ENCODE measurements at places on chromosomes 11 and 22.

DNA sequence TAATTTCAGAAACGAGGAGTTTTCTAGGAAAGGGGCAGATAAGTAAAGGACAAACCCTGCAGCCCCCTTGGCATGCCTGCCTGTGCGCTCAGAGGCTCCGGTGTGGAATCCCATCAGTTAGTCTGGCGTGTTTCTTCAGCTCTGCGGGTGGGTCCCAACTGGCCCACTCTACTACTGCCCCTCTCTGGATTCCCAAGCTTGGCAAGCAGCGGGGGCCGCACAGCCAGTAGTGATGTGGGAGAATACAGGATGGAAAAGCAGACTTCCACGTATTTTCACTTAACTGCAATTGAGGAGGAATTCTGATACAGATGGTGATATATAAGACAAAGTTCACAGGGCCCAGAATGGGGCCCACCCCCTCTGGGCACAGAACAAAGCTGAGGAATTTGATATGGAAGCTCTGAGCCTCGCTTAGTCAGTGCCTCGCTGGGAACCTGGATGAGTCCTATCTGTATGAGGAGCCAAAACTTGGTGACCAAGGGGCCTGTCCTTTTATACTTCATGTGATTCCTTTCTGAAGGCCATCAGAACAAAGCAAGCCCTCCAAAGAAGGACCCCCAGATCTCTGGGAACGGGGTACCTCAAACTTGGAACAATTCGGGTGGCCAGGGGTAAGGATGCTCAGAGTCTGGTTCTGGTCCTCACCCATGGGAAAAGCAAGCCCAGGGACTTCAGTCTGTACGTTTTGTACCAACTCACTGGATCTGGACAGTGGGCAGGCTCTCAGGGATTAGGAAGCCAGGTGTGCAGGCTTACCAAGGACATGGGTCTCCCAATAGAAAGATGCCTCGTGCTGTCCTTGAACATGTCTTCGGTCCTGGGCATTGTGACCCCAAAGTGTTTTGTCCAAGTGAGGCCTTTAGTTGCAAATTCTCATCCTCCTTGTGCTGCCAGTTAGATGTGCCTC lies 26.0 kb downstream of the RELT start:
- no peak for DNase-seq

DNA sequence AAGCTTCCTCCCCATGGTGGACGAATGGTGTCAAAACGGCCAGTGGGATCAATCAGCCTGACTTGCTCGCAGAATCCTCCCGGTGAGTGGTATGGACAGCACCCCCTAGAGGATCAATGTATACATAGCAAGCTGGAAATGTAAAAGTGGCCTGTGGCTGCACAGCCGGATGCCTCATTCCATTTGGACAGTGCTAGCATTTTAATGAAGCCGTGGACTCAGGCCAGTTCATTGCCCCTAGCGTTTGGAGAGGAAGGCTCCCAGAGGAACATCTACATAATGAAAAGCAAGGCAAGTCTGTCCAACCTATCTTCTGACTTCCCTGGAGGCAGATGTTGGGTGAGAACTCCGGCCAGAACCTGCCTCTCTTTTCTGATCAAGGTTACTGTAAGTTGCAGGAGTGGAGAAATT lies 942.3 kb downstream of the NTM start:
- DNase-seq, result peak; percentile 76

- DNase-seq, result peak; percentile 7
These were observed 3.2 kb upstream of the CSDC2 start for GRCh38 chr22:41557401-41558240.

DNA sequence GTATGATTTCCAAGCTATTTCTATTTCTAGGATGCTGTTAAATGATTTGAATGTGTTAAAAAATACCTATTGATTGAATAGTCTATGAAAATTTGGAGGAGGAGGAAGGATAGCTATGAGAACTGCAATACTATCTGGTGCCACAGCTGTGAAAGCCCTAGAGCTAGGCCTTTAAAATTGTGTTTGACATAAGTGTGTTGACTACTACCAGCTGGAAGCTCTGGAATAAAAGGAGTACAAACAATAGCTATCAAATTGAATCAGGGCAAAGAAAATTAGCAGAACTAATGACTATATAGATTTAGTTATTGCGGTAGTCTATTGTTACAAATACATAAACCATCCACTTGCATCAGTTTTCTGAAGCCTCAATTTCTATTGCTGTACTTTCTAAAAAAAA lies 124.8 kb upstream of the CNTN5 start:
- no peak for DNase-seq

DNA sequence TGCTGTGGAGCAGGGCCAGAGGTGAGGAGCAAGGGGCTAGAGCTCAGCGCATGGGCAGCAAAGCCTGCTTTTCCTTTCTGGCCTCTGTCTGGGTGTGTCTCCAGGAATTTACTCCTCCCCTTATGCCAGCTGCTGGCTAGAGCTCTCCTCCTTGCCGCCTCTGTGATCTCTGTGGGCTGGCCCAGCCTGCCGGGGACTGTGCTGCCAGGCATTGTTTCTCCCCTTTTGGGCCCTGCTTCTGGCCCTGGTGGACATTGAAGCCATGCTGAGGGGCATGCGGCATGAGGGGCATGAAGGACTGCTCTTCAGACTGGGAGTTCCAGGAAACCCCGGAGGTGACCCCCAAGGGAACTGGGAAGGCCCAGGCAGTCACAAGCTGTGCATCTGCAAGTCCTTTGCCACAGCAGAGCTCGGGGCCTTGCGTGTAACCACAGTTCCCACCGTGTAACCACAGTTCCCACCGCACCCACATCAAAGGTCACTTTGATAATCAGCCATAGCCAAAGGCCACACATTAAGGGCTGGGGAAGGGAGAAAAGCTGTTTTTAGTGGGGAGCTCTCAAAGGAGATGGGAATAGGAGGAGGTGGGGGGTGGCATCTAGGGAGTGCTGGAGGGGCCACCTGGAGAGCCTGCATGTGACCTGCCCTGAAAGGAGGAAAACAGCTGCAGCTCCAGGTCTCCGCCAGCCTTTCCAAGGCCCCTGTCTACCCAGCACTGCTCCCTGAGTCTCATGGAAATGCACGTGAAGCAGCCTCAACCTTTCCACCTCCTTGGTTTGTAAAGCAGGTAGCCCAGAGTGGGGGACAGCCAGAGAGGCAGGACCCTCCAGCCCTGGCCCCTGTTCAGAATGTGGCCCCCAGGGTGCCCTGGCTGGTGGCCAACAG lies 62.3 kb downstream of the PPFIBP2 start:
- DNase-seq, result no peak

DNA sequence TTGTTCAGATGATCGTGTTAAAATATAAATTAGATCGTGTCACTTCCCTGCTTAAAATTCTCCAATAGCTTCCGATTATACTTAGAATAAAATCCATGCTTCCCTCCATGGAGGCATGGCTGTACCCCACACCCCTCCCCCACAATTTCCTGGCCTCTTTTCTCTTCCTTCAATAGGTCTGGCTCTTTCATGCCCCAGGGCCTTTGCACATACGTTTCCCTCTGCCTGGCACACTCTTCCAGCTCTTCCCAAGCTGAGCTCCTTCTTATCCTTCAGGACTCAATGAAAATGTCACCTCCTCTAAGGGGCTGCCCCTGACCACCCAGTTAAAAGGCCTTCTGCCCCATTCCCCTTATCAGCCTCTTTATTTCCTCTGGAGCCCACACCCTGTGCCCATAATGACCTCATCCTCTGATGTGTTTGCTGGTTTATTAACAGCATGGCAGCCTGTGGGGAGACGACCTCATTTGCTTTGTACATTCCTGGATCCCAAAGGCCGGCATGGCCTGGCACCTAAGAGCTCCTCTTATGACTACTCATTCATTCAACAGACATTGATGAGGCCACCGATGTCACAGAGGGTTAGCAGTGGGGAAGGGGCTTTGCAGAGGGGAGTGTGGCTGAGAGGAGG lies 9.0 kb upstream of the FLRT1 start:
- no peak for DNase-seq

DNA sequence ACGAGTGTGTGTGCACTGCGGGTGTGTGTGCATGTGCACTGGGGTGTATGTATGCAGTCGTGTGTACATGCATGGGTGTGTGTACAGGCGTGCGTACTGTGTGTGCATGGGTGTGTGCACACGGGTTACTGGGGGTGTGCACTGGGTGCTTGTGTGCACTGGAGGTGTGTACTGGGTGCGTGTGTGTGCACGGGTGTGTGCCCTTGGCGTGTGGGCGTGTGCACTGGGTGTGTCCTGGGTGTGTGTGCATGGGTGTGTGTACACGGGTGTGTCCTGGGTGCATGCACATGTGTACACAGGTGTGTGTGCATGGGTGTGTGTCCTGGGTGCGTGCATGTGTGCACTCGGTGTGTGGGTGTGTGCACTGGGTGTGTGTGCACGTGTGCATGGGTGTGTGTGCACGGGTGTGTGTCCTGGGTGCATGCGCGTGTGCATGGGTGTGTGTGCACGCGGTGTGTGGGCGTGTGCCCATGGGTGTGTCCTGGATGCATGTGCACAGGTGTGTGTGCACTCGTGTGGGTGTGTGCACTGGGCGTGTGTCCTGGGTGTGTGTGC lies 39.1 kb downstream of the BRSK2 start:
- no peak for DNase-seq

- DNase-seq, result no peak
These were observed 27.9 kb downstream of the NAV2 start for GRCh38 chr11:19740586-19740985.

DNA sequence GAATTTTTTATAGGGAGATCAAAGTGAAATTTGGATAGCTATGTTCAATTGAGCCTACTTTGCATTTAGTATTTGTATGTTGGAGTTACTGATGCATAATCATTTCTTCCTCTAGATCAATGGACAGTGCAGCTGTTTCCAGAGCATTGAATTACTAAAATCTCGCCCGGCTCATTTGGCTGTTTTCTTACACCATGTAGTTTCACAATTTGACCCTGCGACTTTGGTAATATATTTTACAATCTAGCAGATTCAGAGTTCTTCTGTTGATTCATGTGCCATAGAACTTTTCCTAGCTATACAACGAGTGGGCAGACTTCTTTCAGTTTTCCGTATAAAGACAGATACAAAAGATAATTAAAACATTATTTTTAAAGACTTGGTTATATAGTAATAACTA lies 70.0 kb upstream of the GRIK4 start:
- no peak for DNase-seq

DNA sequence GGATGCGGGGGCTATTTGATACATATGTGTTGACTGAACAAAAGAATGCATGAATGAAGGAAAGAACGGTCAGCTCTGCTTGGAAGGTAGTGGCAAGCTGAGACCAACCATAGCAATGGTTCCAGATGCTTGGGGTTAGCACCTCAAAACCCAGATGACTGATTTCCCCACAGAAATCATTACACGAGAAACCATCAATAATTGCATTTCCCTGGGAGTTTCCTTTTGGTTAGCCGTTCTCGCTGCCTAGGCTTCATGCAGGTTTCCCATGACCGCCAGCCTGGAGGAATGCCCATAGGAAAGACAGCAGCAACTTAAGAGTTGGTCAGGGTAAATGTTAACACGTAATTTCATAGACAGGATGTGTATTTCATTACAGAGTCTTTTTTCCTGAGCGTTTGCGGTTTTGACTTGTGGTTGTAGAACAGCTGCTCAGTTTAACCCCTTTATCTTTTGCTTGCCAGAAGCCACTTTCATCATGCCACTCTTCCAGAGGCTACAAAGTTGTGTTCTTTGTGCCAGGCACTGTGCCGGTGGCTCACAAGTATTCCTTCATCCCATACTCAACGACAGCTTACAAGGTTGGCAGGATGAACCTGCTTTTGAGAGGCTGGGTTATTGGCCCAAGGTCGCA lies 2.8 kb downstream of the IL17RA start:
- no peak for DNase-seq

DNA sequence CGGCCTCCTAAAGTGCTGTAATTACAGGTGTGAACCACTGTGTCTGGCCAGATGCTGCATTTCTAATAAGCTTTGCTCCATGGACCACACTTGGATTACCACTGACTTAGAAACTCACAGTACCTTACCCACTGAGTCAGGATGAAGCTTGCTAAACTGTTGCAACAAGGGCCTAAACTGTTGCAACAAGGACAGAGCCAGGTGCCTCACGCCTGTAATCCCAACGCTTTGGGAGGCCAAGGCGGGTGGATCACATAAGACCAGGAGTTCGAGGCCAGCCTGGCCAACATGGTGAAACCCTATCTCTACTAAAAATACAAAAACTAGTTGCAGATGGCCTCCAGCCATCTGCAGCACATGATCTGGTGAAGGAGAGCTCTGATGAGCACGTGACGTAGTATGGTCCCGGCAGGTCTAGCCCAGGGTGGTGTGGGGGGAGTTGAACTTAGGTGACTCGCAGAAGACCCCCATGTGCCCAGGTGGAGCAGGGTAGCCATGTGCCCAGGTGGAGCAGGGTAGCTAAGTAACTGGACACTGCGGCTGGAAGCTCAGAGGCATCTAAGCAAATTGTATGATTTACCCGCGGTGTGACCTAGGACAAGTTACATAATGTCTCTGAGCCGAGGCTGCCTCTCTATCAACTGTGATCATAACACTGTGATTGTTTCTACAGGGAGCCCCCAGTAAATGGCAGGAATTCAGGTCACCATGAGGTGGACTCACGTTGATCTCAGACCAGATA lies 8.4 kb downstream of the SLC25A45 start:
- no peak for DNase-seq

DNA sequence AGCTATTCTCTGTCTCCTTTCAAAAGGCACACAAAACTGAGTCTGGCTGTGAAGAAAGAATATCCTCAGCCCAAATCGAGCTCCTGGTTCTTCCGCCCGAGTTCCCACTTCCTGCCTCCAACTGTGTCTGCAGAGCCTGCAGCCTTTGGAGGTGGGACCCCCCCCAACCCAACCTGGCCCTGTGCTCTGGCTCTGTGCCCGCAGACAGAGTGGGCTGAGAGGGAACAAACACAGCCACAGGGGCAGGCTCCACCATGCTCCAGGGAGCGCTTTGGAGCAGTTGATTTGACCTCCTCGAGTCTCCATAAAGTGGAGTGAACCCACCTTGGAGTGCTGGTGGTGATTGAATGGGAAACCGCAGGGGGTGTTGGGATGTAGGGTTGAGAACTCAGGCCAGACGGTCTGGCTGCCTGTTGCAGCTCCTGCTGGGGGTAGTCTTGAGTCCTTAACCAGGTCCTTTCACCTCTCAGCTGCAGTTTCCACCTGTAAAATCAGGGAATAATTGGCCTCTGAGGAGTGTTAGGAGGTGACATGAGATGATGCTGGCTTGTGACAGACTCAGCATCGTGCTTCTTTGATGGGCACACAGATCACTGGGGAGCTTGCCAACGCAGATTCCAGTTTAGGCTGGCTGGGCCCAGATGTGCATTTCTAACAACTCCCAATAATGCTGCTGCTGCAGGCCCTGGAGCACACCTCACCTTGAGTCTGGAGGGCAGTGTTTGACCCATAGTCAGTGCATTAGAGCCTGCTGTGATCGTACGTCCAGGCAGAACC lies 11.4 kb downstream of the DAGLA start:
- peak; percentile 71 for DNase-seq

- DNase-seq, result no peak
These were observed 23.9 kb downstream of the NEFH start for GRCh38 chr22:29503811-29504372.

- DNase-seq, result no peak
These were observed 4.1 kb upstream of the ATXN10 start for GRCh38 chr22:45667486-45667885.

DNA sequence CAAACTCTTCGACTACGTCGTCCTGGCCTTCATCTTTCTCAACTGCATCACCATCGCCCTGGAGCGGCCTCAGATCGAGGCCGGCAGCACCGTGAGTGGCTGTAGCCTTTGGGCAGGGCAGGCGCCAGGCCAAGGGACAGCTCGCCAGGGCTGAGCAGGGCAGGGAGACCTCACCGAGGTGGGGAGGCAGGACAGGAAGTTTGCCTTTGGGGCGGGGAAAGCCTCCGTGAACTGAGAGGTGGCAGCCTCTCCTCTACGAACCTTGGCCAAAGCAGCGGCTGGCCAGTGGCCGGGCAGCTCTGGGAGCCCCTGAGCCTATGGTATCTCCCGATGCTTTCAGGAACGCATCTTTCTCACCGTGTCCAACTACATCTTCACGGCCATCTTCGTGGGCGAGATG lies 93.2 kb downstream of the CACNA1I start:
- DNase-seq, result no peak

- no peak for DNase-seq
These were observed 142.4 kb upstream of the NARS2 start for GRCh38 chr11:78717041-78717440.

Data from DMS153 (cell line).